ENCODE measurements at places on chromosomes 12 and 14.
A peak's percentile ranks its signal among the peaks of the same experiment; 100 is the strongest.

DNA sequence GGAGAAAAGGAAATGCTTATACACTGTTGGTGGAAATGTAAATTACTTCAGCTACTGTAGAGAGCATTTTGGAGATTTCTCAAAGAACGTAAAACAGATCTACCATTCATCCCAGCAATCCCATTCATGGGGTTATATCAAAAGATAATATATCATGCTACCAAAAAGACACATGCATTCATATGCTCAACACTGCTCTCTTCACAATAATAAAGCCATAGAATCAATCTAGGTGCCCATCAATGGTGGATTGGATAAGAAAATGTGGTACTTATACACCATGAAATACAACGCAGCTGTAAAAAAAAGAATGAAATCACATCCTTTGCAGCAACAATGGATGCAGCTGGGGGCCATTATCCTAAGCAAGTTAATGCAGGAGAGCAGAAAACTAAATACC lies 1487.7 kb upstream of the SEL1L start:
- no peak for DNase-seq

GRCh38 chr12:47989666-47990065 lies 14.6 kb downstream of the COL2A1 start:
- DNase-seq: no peak

DNA sequence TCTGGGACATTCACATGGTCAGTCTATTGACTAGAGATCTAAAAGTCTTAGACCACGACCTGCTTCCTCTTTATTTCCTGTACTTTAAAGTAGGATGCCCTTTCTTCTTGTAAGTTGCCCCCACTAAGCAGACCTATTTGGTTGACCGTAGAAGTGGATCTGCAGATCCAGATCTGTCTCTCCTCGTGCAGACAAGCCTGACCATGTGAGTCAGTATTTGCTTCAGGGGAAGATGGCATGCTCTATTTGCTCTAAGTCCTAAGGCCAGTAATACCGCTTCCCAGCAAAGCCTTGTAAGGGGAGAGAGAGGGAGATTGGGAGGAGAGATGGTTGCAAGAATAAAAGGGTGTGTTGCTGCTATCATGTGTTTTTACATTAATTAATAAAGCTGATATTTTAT lies 46.8 kb downstream of the KCNC2 start:
- DNase-seq: no peak

DNA sequence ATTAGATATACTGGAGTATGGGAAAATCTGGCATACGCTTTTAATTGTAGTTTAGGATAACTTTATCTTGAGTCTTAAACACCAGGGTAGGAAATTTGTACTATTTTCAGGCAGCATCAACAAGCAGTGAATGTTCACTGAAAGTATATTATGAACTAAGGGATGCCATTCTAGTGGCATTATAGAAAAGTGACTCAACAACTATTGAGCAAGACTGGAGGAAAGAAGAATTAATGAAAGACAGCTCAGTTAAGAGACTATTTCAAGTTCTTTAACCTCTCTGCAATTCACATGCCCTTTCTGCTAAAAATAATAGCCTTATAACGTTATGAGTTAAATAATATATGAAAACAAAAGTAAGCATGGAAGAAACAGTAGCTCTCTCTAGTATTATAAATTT lies 343.1 kb downstream of the FSCB start:
- no peak for DNase-seq

DNA sequence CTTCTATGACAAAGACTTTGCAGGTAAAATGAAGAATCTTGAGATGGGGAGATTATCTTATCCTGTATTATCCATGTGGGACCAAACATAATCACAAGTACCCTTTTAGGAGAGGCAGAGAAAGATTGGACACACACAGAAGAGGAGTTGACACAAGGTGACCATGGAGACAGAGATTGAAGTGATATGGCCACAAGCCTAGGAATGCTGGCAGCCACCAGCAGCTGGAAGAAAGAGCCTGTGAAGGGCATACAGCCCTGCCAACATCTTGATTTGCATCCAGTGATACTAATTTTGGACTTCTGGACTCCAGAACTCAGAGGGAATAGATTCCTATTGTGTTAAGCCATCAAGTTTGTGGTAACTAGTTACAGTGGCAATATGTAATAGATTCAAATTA lies 78.1 kb downstream of the RPS29 start:
- no peak for DNase-seq

DNA sequence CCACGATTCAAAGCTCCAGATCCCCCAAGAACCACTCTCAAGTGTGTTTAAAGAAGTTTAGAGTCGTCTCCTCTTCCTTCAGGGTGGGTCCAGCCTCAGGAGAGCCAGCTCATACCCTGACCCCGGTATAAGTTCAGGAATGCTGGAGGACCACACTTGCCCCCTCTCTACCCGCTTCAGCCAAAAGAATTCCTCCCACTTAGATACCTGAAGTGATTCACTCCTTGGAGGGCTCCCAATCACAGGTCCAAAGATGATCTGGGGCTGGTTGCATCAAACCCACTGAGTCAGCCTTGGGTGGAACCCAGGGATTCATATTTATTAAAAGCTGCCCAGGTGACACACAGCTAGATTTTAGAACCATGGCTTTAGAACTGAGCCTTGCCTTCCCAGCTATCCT lies 133.5 kb upstream of the PARP11 start:
- no peak for DNase-seq

DNA sequence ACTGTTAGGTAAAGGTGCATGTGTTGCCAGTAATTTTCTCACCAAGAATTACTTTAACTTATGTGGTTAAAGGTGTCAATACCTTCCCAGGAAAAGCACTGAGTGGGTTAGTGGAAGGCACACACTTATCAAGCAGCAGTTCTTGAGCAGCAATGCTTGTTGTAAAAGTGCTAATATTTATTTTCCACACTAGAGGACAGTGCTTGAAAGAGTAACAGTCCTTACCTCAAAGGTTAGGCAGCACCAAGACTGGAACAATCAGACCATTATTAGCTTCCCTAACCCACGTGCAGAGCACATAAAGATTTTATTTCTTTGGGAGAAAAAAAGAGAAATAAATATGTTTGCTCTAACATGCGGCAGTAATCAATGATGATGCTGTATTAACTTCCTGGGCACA lies 48.8 kb upstream of the KRR1 start:
- DNase-seq: peak; percentile 6

- DNase-seq: peak; percentile 69
These were observed 26.0 kb downstream of the ITPK1 start for GRCh38 chr14:93089521-93090269.

DNA sequence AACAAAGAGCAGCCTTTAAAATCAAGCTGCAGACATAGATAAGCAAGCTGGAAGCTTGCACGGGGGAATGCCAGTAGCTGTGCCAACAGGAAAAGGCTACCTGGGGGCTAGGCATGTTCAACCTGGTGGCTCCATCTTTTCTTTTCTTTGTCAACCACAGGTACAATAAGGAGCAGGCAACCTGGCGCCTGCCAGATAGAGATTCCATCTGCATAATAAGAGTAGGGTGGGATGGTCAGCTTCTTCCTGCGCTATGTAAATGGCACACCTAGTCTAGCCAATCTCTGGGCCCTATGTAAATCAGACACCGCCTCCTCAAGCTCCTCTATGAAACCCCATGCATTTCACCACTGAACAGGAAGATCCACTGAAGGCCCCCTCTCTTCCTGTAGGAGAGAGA lies 87.4 kb upstream of the PKP2 start:
- DNase-seq: peak; percentile 37

Measured in NCI-H2081 (cell line).